Activated CD4-positive, alpha-beta memory T cell treated with anti-CD3 and anti-CD28 coated beads, Interleukin-2, amount 10 ng/mL, durations not matched to agents 7 days and 5 days (primary cell): ENCODE measurements at places on chromosomes 11 and 22.

DNA sequence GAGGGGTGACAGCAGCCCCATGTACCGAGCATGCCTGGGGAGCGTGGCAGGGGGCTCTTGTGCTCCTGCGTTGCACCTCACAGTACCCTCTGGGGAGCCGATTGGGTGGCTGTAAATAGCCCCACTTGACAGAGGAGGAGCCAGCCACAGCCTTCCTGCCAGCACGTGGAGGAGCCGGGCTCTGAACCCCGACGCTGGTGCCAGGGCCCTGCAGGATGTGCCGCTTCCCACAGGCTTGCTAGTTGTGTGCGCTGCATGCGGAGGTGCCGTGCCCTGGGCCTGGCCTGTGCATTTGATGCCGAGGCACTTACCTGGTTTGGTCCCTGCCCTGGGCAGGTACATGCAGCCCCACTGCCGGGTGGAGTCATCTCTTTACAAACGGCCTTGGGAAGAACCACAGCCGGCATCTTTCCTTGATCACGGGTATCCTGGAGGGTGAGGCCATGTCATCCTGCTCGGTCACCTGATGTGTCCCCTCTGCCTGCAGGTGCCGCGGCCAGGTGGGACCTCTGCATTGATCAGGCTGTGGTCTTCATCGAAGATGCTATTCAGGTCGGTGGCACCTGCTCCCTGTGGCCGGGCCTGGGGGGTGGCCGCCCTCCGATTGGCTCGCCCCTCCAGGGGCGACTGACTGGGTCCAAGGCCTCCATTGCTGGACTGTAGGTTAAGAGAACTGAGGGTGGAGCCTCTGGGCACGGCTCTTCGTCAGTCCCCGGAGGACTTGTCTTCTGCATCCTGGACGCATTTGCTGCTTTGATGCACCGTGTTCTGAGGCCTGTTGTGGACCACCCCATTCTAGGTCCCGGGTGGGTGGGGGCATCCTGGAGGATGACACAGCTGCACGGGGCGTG lies 5.0 kb downstream of the TPCN2 start:
- DNase-seq = no peak

GRCh38 chr11:1370186-1371025 lies 19.3 kb upstream of the BRSK2 start:
- no peak for DNase-seq

DNA sequence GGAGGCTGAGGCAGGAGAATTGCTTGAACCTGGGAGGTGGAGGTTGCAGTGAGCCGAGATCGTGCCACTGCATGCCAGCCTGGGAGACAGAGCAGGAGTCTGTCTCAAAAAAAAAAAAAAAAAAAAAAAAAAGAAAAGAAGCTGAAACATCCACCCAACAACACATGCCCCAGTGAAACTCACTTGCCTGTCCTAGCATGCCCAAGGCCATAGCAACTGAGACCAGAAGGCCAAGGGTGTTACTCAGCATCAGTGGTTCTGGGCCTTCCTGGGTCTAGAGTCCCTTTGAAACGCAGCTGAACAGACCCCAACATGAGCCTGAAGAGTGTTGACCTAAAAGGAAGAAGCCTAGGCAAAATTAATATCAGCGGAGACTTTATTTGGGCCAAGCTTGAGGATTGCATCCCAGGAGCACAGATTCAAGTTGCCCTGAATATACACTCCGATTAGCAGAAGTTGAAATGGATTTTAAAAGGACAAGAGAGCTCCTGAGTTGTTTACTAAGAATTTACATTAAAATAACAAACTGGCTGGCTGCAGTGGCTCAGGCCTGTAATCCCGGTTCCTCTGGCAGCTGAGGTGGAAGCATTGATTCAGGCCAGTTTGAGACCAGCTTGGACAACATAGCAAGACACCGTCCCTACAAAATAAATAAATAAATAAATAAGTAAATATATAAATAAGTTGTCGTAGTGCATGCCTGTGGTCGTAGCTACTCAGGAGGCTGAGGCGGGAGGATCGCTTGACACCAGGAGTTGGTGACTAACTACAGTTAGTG lies 7.0 kb downstream of the PRDX5 start:
- DNase-seq = no peak

GRCh38 chr11:116172851-116173250 lies 599.9 kb downstream of the BUD13 start:
- DNase-seq = no peak

DNA sequence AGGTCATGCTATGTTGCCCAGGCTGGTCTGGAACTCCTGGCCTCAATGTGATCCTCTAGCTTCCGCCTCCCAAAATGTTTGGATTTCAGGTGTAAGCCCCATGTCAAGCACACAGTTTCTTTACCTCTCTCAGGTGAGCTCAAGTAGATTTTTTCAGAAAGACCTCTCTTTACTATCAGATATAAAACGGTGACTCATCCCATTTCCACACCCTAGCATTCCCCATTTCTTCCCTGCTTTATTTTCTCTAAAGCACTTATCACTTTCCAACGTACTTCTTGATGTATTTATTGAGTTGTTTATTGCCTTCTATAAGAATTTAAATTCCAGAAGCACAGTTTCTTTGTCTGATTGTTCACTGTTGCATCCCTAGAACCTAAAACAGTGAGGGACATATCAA lies 3.7 kb downstream of the TSG101 start:
- no peak for DNase-seq

DNA sequence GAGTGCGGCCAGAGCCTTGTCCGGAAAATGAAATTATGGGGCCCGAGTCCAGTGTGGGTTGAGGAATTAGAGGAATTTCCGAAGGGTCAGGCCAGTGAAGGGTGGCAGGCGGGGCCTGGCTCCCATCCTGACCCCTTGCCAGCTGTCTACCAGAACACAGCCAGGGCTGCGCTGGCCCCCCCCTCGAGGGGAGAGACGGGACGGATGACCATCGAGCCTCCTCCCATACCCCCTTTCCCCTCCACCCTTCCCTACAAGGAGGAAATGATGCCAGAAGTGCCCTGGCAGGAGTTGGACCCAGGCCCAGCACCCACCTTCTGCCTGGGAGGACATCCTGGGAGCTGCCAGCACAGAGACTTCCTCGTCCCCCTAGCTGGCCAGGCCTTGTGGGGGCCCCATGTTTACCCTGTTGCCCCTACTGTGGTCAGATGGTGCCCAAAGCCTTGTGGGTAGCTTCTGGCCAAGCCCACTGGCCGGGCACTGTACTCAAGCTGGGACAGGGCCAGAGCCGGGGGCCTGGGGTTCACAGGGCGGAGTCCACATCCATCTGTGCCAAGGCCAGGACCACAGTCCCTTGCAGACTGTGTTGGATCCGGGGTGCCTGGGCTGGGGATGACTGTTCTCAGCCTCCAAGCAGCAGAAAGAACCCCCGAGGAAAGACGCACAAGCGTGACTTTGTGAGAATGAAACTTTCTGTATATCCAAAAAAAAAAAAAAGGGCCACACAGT lies 20.8 kb downstream of the ARVCF start:
- no peak for DNase-seq
